ENCODE measurements at places on chromosomes 12 and 14.
A peak's percentile ranks its signal among the peaks of the same experiment; 100 is the strongest.

DNA sequence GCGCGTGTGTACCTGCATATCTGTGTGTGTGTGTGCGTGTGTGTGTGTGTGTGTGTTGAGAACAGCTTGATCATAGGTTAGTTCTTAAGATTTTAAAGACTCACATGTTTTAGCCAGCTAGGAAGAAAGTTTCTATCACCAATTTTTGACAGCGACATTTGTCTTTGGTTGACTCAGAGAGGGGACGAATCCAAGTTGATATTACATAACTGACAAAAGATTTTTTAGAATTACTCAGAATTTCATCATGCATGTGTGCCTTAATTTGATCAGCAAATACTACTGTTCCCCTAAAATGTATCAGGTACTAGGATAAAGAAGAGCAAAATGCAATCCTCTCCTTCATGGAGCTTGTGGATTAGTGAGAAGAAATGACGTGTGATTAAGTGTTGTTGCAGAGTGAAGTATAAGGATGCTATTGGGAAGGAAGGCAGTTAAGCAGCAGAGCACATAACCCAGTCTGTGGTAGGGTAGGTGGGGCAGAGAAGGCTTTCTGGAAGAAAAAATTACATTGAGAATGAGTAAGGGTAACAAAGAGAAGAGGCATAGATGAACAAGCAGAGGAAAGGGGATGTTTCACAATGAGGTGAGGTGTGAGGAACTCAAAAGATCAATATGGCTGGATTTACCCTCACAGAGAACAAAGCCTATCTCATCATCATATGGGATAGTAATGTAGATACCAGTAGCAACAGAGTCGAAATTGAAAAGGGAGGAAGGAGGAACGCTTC lies 77.5 kb downstream of the ELK3 start:
- no peak for DNase-seq
- H3K36me3 ChIP-seq: no peaks in the 10 kb centered on the region
- no peaks in the 10 kb centered on the region for H3K27me3 ChIP-seq
- H3K4me1 ChIP-seq: no peaks in the 10 kb centered on the region
- H3K4me3 ChIP-seq: no peak overlapping the region

DNA sequence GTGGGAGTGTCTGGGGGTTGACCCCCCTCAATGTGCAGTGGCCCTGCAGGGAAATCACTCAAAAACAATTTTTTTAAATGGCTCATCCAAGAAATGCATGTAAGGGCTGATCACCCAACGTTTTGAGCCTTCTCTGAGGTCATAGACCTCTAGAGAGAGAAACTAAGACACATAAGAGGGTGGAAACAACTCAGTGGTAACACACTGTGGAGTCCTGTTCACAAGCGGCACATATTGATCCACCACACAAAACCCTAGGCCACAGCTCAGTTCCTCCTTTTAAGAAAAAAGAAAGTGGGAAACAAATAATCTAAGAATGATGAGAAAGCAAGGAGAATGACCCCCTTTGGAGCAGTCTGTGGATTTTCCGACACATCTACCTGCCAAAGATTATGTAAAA lies 83.0 kb upstream of the METAP2 start:
- no peaks in the 10 kb centered on the region for H3K36me3 ChIP-seq
- H3K4me3 ChIP-seq: no peak overlapping the region
- no peak for DNase-seq
- H3K27me3 ChIP-seq: no peaks in the 10 kb centered on the region
- H3K4me1 ChIP-seq: no peaks in the 10 kb centered on the region

DNA sequence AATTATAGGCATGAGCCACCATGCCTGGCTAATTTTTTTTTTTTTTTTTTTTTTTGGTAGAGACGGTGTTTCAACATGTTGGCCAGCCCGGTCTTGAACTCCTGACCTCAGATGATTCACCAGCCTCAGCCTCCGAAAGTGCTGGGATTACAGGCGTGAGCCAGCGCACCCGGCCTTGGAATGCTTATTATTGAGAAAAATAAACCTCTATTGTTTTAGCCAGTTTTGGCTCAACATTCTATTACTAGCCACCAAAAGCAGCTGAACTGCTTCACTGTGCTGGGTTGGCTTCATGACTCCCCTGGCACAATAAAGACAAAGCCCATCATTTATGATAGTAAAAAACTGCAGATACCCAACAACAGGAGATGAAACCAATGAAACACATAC lies 93.5 kb upstream of the CEP83 start:
- H3K27ac ChIP-seq: no peak overlapping the region
- DNase-seq: peak; percentile 47
- no peaks in the 10 kb centered on the region for H3K27me3 ChIP-seq
- no peaks in the 10 kb centered on the region for H3K4me1 ChIP-seq
- no peaks in the 10 kb centered on the region for H3K36me3 ChIP-seq

DNA sequence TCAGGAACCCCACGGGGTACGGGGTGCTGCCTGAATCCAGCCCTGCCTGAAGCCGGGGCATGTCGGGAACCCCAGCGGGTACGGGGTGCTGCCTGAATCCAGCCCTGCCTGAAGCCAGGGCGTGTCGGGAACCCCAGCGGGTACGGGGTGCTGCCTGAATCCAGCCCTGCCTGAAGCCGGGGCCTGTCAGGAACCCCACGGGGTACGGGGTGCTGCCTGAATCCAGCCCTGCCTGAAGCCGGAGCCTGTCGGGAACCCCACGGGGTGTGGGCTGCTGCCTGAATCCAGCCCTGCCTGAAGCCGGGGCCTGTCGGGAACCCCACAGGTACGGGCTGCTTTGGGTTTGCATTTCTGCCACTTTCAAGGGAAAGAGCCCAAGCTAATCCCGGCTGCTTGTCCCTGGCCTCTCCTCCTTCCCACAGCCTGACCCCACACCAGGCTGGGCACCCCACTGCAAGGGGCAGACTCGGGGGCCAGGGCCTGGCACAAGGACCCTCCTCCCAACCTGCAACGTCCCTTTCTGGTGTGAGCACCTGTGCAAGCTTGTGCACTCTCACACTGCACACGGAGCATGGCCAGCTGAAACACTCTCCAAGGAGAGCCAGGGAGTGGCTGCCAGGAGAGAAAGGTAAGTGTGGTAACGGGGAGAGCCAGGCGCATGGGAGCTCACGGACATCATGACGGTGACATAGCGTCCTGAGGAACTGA lies 5.6 kb upstream of the FBRSL1 start:
- no peaks in the 10 kb centered on the region for H3K36me3 ChIP-seq
- H3K27ac ChIP-seq: no peak overlapping the region
- H3K27me3 ChIP-seq: peaks cover 3% of the 10 kb centered on the region
- no peak overlapping the region for H3K4me3 ChIP-seq

DNA sequence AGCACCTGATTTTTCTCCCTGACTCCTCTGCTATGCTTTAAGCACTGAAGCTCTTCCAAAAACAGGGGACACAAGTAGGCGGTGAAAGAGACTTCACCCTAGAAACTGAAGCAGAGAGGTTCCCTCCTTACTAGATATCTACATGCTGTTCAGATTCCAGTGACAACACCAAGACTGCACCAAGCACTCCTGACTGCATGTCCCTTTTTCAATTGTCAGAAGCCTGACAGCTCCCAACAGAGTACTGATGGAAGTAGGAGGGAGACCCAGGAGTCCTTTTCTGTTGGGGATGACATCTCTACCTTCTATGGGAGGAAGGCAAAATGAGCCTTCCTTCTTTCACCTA lies 10.4 kb downstream of the DCTN2 start:
- no peak for DNase-seq
- no peaks in the 10 kb centered on the region for H3K4me1 ChIP-seq
- no peak overlapping the region for H3K4me3 ChIP-seq
- H3K36me3 ChIP-seq: no peaks in the 10 kb centered on the region
- H3K27me3 ChIP-seq: no peaks in the 10 kb centered on the region
